ENCODE measurements at places on chromosomes 11 and 22.

GRCh38 chr11:46826310-46827044, 19.6 kb downstream of the CKAP5 start:
- no peak for DNase-seq

- no peak for DNase-seq
Observed at GRCh38 chr11:75925785-75926164, 110.8 kb downstream of the UVRAG start.

DNA sequence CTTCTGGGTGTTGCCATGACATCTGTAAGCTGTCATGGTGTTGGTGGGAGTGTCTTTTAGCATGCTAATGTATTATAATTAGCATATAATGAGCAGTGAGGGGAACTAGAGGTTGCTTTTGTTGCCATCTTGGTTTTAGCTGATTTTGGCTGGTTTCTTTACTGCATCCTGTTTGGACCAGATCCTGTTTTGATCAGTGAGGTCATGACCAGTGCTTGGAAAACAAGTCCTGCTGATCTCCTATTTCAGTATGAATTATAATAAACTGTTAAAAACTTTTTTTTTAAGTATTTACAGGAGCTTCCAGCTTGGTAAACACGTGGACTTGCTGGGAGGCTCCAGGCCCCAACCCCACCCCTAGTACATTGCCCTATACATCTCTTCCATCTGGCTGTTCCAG, 30.5 kb upstream of the P4HA3 start:
- no peak for DNase-seq

DNA sequence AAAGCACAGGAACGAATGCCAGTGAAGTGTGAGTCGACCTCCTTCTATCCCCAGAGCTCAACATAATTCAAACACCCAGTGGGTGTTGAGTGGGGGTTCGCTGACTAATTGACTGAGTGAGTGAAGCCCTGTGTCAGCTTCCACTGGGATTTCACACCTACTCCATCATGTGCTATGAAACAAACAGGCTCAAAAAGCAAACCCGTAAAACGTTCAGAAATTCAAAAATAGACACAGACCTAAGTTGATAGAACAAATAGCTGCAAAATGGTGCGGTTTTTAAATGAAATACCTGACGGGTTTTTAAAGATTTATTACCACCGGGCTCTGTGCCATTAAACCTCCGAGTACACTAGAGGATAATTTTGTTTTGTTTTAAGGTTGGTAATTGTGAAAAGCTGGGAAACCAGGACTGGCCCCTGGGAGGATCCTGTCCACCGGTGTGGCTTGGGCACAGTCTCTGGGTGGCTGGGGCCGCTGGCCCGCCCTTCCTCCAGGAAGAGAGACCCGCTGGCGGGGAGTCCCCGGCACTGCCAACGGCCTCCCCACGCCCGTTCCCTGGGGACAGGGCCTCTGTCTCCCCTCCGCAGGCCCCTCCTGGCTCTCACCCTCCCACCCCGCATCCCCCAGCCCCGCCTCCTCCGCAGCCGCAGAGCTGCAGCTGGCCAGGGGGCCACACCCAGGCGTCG, 13.6 kb downstream of the KCNJ5 start:
- DNase-seq, result no peak

- DNase-seq, result no peak
Observed at GRCh38 chr11:10752486-10752885, 1.4 kb downstream of the CTR9 start.

DNA sequence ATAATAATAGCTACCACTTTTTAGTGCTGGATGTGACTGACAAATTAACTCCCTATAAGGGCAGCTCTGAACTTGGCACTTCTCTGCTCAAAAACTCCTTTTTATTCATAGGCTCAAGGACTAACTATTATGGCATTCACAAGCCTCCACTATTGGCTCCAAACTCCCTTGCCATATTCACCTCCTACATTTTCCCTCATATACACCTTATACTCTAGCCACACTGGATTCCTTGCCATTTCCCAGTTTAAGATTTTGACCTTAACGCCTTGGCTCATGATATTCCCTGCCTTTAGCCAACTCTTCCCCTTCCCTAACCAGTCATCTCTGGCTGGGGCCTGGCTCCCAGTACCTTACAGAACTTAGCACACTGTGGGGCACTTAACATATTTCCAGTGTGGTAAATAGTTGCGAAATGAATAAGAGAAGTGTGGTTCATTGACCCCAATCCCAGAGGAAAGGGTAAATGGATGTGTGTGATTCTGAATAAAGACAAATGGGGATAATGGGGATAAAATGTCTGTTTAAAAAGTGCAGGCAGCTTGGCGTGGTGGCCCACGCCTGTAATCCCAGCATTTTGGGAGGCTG, 40.0 kb upstream of the SORL1 start:
- DNase-seq, result no peak

DNA sequence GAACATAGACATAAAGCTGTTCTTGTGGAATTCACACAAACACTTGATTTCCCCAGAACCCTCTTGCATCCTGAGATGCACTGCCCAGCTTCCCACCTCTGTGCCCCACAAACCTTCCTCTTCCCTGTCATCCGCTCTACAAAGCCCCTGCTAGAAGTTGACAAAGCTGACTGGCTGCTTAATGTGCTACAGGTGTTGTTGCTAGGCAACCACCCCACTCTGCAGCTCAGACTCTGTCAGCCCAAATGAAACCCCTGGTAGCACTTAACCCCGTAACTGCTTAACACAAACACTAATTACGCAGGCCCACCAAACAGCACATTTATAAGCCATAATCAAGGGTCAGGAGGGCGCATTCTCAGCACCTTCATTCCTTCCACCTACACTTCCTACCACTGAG, 172.0 kb upstream of the CADM1 start:
- DNase-seq, result no peak

Data from HS-27A (cell line).